ENCODE measurements at places on chromosomes 2 and 18.

DNA sequence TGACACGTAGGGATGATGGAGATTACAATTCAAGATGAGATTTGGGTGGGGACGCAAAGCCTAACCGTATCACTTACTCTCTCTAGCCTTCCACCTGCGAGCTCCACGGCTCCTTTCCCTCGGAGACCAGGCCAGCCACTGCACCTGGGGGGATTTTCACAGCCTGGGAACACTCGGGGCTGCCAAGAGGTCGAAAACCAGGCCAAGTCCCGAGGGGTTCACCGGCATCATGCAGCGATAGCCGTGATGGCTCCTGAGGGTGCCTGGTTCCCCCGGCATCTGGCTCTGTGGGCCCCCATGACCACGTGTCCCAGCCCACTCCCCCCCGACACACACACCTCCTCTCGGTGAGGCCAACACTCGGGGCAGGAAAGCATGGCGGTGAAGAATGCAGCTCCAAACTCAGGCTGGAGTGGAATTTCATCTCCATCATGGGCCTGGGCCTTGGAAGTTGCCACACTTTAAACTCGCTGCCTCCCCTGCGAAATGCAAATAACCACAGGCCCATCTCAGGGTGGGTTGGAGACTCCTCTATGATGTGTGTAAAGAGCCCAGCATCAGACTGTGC lies 32.6 kb downstream of the ADCY3 start:
- no peak for DNase-seq

DNA sequence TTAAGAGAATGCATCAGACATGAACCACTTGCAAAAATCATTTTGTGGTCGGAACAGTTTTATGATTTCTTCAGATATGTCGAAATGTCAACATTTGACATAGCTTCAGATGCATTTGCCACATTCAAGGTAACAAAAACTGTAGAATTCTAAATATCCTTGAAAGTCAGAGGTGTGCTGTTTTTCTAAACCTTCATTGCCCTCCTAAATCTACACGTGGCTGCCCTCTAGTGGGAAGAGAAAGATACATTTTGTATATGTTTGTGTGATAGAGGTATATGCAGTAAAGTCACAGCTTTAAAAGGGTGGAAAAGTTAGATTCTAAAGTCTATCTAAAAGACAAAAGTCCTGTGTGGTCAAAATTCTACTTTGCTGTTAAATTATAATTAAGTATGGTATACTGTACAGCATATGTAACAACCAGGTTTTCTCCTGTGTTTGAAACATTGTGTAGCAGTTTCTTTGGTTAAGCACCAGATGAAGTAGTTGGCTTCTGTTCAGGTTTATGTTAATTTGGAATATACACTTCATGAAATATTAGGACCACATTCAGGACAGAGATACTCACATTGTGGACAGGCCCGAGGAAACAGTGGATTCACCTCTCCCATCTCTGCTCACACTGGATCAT lies 65.9 kb upstream of the ITM2C start:
- DNase-seq, result no peak

- no peak for DNase-seq
Observed at GRCh38 chr18:27843783-27844777, 332.9 kb downstream of the CDH2 start.

DNA sequence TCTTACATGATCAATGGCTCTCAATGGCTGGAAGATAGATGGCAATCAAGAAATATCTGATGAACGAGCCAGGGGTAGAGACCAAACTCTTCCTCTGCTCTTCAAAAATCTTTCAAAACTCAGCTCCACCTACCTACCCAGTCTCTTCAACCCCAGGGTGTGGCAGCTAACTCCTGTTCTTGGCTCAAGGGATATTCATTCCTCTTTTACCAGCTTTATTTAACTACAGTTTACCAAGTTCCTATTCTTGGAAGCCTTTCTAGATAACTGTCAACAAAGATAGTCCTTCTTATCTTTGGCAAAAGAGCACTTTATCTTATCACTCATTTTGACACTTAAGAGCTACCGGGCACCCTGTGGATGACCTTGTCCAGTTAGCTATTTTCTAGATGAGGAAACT lies 36.3 kb downstream of the EPHA4 start:
- no peak for DNase-seq

- no peak for DNase-seq
Observed at GRCh38 chr2:155662224-155662623, 670.3 kb downstream of the NR4A2 start.

DNA sequence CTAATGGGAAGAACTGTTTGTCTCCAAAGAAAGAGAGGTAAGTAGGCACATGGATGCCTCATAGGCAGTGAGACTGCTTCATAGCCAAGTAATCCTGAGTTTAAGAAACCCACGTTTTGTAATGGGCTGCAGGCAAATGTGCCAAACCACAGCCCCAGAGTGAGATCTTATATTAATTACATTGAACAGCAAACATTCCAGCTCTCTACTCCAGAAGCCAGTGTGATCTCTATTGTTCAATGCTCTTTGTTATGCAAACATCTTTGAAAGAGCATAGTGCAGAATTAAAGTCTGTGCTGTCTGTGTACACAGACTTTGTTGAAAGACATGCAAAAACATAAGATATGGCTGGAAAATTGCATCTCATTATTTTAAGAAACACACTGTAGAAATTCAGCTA lies 720.8 kb upstream of the REG3G start:
- DNase-seq, result no peak

DNA sequence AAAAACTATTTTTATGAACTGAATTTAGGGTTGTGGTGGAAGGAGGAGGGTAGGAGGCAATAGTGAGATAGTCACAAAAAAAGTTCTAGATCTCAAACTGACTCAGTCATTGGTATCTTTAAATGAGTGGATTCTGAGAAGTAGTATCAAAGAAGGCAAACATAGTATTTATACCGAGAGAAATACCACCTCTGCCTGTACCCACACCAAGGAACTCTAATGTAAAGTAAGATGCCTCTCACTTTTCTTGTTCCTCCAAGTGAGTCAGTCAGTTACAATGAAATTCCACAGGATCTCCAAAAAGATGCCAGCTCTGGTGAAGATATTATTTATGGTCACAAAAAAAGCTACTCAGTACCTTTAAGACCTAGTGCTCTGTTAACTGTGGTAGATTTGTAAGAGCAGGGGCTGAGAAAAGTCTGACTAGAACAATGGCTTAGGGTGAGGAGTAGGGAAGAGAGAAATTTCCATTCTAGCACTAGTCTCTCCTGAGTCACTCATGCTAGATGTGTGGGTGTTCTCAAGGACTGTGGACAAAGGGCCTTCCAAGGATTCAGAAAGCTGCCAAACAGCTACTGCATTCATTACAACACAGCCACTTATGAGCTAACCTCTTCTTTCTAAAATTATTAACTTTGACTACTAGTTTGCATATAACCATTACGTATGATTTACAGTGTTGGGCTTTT lies 36.3 kb downstream of the YWHAQ start:
- no peak for DNase-seq

GRCh38 chr18:68800075-68800474 lies 2.2 kb downstream of the CCDC102B start:
- DNase-seq, result no peak

- no peak for DNase-seq
Observed at GRCh38 chr2:55309446-55309845, 40.4 kb upstream of the MTIF2 start.

- no peak for DNase-seq
Observed at GRCh38 chr18:76823587-76824011, 1.2 kb downstream of the ZNF236 start.

GRCh38 chr18:74273394-74273793 lies 18.4 kb downstream of the CYB5A start:
- DNase-seq, result no peak

DNA sequence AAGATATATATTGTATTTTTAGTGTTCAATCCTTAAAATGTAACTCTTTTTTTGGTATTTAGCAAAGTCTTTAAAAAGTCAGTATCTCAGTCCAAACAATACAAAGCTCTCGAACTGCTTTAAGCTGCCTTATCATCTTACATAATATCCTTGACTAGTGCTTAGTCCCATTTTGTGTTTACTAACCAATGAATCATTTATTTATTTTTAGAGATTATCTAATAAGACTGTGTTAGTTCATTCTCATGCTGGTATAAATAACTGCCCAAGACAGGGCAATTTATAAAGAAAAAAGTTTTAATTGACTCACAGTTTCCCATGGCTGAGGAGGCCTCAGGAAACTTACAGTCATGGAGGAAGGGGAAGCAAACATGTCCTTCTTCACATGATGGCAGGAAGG lies 248.3 kb upstream of the KYNU start:
- no peak for DNase-seq

DNA sequence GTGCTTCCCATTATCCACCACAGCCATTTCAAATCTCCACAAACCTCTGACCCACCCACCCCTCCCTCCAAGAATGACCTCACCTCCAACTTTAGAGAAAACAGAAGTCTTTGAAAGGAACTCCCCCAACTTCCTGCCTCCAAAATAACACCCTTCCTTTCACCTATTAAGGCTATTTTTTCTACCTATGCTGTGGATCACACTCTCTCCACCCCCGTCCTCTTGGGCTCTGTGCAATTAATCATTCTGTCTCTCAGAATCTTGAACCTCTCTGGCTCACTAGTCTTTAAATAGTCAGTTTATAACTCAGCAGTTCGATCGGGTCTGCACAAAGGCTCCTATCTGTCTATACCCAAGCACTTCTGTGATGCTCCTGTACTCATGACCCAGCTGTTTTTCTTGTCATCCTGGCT lies 37.3 kb upstream of the XPO1 start:
- no peak for DNase-seq
